ENCODE measurements at places on chromosomes 1 and 21. TPM values are rescaled to one million over a fixed set of nuclear protein-coding genes. Genes with fewer than 3 reads are reported as not detected.

Gene GJA4
- not detected for total RNA-seq

Gene ZFP69
- 2.2 TPM for total RNA-seq

Gene LRRC53
- not detected for total RNA-seq

GRCh38 chr1:248622570-248623001 lies 12.3 kb downstream of the OR2T11 start:
- H3K4me3 ChIP-seq, result no peak overlapping the region
- no peak for DNase-seq
- no peaks in the 10 kb centered on the region for H3K4me1 ChIP-seq
- H3K36me3 ChIP-seq, result no peaks in the 10 kb centered on the region

GRCh38 chr21:14870853-14871149 lies 194.0 kb downstream of the NRIP1 start:
- no peak overlapping the region for H3K27ac ChIP-seq
- H3K36me3 ChIP-seq, result no peaks in the 10 kb centered on the region
- H3K4me1 ChIP-seq, result no peaks in the 10 kb centered on the region
- H3K4me3 ChIP-seq, result no peak overlapping the region
- no peak for DNase-seq

- no peak overlapping the region for H3K4me3 ChIP-seq
- no peaks in the 10 kb centered on the region for H3K27me3 ChIP-seq
- DNase-seq, result no peak
- no peaks in the 10 kb centered on the region for H3K4me1 ChIP-seq
- H3K36me3 ChIP-seq, result no peaks in the 10 kb centered on the region
- H3K27ac ChIP-seq, result no peak overlapping the region
Measured at GRCh38 chr1:4838231-4838630, 183.8 kb downstream of the AJAP1 start.

All from activated CD8-positive, alpha-beta T cell treated with anti-CD3 and anti-CD28 coated beads, Interleukin-2, amount 10 ng/mL, durations not matched to agents 7 days and 5 days (primary cell).